Stimulated activated naive B cell treated with anti-CD40 and anti-IgM and Interleukin-4, amounts not matched to agents 10 μg/mL and 1 μg/mL and 100 μg/mL, for 72 hours (primary cell): ENCODE measurements at places on chromosomes 12 and 14.

DNA sequence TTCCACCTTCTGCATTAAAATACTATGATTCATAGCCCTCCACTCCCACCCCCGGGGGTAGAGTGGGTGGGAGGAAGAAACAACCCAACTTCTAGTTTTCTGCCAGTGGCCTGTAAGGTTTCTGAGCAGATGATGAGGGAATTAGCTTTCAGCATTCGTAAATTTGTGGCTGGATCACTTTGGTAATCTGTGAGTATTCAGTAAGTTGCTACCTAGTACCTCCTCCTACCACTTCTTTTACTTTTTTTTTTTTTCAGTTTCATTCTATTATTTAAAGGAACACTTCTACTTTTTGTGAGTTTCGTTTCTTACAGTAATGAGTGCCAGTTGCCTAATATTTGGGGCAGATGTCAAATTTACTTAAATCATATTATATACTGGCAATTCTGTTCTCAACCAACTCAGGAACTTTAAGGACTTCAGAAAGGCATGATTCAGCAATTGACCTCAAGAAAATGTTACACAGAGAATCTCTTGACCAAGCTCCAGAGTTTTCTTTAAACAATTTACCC, 42.4 kb upstream of the EMP1 start:
- no peaks in the 10 kb centered on the region for H3K36me3 ChIP-seq
- H3K4me3 ChIP-seq = peak overlapping the region; percentile 23
- peaks cover 22% of the 10 kb centered on the region for H3K4me1 ChIP-seq
- H3K27me3 ChIP-seq = no peaks in the 10 kb centered on the region
- no peak overlapping the region for H3K27ac ChIP-seq
- DNase-seq = no peak

DNA sequence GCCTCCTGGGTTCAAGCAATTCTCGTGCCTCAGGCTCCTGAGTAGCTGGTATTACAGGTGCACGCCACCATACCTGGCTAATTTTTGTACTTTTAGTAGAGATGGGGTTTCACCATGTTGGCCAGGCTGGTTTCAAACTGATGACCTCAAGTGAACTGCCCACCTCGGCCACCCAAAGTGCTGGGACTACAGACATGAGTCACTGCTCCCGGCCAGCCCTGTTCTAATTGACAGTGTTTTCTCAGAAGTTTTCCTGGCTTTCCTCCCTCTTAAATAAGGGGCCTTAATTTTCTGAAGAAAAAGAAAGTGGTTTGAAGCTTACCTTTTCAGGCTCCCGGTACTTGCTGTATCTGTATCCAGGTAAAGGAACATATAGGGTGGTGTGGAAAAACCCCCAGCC, 1.7 kb downstream of the HAL start:
- no peaks in the 10 kb centered on the region for H3K27me3 ChIP-seq
- no peak overlapping the region for H3K4me3 ChIP-seq
- DNase-seq = no peak

GRCh38 chr12:50659260-50659659, 104.6 kb upstream of the ATF1 start:
- H3K27me3 ChIP-seq = no peaks in the 10 kb centered on the region
- peaks cover 10% of the 10 kb centered on the region for H3K36me3 ChIP-seq
- no peak overlapping the region for H3K27ac ChIP-seq
- DNase-seq = no peak

DNA sequence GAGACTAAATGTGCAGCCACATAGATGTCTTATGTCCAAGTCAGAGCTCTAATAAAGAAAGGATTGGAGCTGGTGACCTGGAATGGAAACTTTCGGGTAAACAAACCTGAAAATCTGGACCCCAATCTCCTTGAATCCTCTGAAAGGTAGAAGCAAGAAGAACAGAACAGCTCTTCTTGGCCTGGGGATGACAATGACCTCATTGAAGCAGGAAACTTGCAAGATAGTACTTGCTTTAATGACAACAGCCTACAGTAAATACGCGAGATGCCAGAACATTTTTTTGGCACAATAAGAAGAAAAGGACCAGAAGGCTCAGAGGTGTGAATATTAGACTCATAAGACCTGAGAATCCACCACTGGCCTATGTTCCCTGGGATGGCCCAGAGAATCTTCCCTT, 4.1 kb upstream of the PRIMA1 start:
- peaks cover 7% of the 10 kb centered on the region for H3K4me1 ChIP-seq
- no peaks in the 10 kb centered on the region for H3K36me3 ChIP-seq
- H3K27me3 ChIP-seq = peaks cover 54% of the 10 kb centered on the region

GRCh38 chr12:48185181-48185919, 1.9 kb downstream of the CCDC184 start:
- H3K27ac ChIP-seq = peak overlapping the region; percentile 33
- peaks cover 30% of the 10 kb centered on the region for H3K4me1 ChIP-seq
- H3K4me3 ChIP-seq = no peak overlapping the region
